IPS DF 6.9 (cell line): ENCODE measurements at places on chromosomes 5 and 9.

DNA sequence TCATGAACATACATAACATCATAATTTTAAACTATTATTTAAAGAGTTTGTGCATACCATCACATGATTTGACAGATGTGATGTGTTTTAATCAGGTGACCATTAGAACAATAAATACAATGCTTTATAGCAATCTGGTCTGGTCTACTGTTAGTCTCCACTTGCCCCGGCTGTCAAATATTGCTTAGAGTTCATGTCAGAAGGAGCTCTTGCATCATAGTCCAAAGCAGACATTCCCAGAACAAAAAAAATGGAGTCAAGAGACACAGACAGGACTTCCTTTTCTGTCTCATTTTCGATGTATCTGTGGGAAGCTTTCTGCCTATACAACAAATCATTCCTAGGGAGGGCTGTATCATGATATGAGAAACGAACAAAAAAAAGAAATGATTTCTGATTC is 979.2 kb upstream of the WWC1 start:
- DNase-seq = no peak

DNA sequence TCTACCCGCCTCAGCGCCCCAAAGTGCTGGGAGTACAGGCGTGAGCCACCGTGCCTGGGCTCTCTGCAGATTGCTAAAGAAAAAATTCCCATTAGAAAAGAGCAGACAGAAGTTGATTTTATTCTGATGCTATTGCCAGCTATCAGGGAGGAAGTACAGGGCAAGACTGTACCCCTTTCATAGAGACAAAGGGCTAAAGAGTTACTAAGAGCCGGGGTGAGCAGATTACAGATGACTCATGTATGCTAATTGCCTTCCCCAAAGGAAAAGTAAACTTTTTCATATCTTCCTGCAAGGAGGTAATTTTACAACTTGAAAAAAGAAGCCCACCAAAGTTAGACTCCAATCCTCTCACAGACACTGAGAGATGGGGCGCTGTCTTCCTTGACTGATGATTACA is 42.3 kb upstream of the MCTP1 start:
- DNase-seq = no peak

DNA sequence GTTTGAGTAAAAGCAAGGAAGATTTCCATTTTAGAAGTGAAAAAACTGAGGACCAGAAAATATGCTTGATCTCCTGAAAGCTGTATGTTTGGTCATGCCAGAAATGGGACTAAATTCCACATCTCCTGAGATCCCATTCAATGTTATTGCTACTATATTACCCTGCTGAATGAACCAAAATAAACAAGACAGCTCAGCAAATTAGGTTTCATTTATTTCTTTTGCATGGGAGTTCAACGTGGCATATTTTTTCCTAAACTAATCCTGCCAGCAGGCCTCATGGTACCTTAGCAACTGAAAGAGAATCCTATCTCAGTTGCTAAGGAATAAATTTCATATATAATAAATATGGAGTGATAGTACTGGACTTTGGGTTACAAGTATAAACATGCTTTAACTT is 101.7 kb downstream of the ADAMTSL1 start:
- DNase-seq = no peak

GRCh38 chr5:150401376-150402228 is 11.1 kb downstream of the CD74 start:
- no peak for DNase-seq

DNA sequence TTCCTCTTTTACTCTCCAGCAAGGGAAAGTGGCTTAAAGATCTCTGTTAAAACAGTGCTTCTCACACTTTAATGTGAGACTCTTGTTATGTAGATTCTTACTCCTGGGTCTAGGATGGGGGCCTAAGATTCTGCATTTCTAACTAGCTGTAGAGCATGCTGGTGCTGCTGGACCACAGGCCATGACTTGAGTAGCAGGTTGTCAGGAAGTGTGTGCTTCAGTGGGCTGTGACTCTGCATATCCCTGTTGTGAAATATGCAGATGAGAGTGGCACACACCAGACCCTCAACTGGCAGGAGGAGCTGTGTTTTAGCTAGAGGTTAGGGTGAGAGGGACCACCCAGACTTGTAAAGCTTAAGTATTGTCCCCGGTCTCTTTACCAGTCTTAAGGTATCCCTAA is 191.1 kb upstream of the DMRT1 start:
- no peak for DNase-seq

DNA sequence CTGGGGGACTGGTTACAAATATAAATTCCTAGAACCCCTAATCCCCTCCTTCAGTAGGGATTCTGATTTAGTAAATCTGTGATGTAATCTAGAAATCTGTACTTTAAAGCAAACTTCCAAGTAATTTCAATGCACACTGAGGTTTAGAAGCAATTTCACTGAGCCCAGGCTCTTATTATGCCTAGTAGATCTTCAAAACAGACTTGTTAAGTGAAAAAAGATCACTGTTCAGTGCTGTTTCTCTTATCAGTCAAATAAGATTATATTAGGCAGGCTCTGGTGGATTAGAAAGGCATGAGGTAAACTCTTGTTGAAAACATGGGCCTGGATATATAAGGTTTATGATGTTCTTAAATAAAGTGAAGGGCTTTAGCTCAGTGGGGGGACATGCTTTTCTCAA is 293.9 kb downstream of the ADGRV1 start:
- no peak for DNase-seq

DNA sequence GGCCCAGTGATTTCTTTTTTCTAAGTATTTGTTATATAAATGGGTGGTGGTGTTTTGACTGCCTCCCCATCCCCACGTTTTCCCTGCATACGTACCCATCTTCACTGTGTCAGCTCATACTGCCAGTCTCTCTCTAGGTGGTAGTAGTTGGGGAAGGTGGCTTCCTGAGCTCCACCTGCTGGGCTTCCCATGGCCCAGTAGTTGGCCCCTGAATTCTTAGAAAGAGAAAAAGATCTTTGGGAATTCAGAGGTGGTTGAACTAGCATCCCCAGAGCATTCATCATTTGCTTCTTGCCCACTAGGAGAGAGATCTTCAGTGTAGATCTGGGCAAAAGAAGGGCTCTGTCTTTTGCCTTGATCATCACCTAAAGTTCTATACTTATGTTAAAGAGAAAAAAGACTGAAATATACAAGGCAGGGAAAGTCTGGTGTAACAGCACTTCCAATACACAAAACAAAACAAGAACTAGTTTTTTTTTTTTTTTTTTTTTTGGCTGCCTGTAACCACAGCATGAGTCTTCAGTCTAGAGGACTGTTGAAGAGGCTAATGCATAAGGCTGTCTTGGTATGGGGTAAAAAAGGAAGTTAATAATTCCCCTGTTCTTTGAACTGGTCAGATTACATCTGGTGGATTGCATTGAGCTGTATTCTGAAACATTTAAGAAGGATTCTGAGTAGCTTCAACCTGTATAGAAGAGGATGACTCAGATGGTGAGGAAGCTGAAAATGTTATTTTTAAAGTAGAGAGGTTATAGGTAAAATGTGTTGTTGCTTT is 128.7 kb downstream of the ATG10 start:
- DNase-seq = no peak

DNA sequence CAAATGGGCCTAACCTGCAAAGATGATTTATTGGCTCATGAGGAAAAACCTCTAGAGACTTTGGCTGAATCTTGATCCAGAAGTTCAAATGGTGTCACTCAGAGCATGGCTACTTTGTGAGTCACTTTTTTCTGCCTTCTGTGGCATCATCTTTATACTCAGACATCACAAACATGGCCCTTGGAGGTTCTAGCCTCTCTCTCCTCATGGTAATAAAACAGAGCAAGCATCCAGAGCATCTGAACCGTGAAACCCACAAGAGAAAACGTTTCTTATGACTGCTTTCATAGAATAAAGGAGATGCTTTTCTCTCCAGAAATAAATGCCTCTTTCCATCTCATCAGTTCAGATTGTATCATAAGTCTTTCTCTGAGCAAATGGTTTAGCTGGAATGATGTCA is 780.3 kb downstream of the KCTD16 start:
- no peak for DNase-seq

DNA sequence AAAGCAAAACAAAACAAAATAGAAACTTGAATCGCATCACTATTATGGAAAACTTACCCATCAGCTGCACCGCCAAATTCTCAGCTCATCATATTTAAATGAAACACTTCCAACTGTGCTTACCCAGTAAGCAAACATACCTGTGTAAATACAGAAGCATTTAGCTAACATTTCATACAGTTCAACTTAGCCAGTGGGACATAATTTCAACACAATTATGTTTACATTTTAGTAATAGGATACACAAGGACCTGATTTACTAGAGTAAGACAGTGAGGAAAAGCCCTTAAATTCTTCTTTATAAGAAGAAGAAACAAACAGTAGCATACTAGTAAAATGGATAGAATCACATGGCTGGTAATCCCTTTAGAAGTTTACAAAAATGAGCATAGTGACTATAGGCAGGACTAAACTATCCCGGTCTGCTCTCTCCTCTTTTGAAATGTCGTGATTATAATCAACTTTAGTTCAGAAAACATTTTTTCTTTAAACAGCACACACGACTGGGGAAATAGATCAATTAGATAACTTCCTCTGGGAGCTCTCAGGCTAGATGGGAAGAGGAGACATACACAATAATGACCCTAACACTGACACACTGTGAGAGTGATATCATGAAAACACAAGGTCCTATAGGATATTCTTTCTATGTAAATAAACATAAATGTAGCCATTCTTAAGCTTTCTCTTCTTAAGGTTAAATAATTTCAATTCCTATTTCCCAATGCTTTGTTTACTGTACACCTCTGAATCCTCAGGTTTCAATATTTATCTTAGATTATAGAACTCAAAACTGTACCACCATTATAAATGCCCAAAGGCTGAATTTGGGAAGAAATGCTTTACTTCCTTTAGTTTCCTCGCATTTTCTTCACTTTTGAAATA is 15.9 kb upstream of the CDC20B start:
- DNase-seq = no peak

GRCh38 chr9:3823842-3824475 is 298.2 kb upstream of the RFX3 start:
- no peak for DNase-seq

DNA sequence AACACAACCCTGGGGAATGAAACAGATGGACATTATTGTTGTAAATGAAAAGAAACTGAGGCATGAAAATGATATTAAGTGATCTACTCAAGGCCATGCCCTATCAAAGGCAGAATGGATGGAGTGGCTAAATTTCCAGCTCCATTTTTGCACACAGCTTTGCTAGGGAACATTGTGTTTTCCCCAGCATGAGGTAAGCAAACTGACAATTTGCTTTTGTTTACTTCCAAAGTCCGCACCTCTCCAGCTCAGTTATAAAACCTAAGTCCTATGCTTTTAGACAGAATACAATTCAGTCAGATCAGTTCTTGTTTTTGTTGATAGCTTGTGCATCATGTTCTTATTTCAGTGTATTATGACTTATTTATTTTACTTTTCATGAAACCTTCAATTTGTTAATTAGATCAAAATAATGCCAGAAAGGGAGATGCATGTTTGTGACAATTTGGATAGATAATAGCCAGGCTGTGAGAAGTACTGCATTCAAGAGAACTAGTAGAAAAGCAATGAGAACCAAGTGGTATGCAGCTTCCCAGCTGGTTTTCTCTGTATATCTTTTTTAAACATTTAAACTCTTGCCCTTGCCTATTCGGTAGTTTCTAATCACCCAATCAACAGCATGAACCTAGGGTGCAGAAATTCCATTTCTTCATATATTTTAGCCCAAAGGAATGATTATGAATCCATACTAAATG is 380.8 kb downstream of the SPATA31D1 start:
- no peak for DNase-seq

GRCh38 chr9:84829997-84830696 is 160.6 kb downstream of the NTRK2 start:
- DNase-seq = no peak

DNA sequence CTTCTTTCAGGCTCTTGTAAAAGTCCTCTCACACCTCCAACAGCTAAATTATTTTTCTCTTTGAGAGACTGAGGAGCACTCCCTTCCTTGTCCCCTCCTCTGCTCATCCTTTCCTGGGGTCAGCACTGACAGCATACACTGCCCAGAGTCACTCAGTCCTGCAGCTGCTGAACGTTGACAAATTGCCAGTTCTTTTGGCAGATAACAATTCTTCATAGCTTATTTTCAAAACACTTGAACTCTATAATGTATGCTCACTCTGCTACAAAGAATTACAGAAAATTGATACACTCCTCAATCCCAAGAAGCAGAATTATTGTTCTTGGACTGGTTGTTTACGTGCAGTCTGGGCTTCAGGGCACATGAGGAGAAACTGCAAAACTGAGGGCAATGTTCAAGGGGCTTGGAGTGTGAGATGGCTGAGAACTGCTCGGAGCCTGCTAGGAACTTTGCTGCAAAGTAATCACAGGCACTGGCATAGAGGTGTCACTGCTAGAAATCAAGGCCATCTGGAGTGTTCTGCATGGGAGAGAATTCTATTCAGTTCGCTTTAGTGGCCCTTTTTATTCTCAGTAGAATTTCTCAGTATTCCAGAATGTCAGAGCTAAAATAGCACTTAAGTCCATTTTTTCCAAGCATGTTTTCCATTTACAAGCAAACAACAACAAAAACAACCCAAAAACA is 96.4 kb upstream of the SPOCK1 start:
- no peak for DNase-seq

- DNase-seq = no peak
Observed at GRCh38 chr5:172493906-172494305, 39.6 kb upstream of the SH3PXD2B start.

- DNase-seq = no peak
Observed at GRCh38 chr5:75192804-75193203, 43.9 kb downstream of the ANKRD31 start.

- DNase-seq = no peak
Observed at GRCh38 chr5:172816925-172817562, 17.0 kb upstream of the ERGIC1 start.

GRCh38 chr9:92728831-92729734 is 35.5 kb downstream of the BICD2 start:
- DNase-seq = no peak

DNA sequence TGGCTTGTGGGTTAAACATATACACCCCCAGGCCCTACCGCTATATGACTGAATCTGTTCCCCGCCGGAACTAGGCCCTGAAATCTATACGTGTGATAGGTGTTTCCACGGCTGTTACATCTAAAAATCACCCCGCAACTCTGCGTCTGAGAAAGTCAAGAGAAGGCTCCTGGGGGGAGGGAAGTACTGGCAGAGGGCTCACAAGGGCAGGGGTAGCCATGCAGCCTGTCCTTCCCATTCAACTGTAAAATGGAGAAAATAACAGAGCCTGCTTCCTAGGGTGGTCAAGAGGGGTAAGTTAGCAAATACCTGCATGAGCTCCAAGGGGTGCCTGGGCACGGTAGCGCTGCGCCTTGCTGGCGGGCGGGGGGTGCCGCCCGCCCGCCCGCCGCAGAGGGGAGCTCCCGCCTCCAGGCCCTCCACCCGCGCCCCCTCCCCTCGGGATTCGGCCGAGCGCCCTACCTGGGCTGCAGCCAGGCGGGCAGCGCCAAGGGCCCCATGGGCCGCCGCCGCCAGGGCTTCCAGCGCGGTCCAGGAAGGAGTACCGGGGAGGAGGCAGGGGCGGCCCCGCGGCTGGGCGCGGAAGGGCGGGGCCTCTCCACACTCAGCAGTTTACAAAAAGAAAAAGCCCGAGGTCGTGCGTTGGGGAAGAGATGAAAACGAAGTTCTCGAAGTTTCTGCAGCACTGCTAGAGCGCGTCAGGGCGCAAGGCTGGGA is at the start of gene HACD4:
Gene HACD4 (minus strand): TSS at position 550 of the 717 bp plus-strand sequence. CDS start 50 bp downstream, at position 500.
- DNase-seq = no peak

GRCh38 chr5:126119887-126120442 is 303.2 kb upstream of the GRAMD2B start:
- no peak for DNase-seq
